ENCODE measurements at places on chromosomes 12 and 14.

GRCh38 chr12:130768120-130768519 lies 52.0 kb upstream of the RIMBP2 start:
- DNase-seq = no peak

DNA sequence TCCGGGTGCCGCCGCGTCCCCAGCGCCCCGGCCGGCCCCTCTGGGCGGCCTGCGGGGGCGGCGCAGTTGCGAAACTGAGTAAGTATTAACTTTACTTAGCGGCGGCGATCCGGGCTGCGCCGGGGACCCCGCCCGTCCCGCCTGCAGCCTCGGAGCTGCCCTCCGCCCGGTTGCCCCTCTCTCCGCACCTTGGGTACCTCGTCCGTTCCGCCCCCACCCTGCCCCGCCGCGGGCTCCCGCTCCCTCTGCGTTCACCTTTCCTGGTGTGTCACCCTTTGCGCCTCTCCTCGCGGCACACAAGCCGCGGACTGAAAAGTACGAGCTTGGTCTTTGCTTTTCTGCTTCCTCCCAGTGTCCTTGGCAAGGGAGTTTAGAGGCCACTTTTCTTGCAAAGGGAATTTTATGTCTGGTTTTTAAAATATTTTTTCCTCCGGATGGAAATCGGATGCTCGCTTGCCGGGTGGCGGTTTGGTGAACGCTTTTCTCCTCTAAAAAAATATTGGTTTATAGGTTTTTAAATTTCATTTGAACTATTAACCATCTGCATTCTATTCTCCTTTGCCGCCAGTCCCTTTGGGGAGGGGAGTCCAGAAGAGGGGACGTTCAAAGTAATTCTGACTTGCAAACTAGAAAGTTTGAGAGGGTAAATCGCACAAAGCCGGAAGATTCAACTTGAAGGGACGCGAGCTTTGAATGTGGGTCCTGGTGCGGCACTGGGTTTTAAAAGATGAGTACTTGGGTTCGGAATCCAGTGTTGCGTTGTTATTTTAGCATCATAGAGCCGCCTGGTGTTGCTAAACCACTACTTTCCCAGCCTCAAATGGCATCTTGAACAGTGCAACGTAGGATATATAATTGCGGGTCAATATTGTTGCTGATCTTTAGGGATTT lies 834 bp downstream of the RASSF8 start:
- peak; percentile 54 for DNase-seq

DNA sequence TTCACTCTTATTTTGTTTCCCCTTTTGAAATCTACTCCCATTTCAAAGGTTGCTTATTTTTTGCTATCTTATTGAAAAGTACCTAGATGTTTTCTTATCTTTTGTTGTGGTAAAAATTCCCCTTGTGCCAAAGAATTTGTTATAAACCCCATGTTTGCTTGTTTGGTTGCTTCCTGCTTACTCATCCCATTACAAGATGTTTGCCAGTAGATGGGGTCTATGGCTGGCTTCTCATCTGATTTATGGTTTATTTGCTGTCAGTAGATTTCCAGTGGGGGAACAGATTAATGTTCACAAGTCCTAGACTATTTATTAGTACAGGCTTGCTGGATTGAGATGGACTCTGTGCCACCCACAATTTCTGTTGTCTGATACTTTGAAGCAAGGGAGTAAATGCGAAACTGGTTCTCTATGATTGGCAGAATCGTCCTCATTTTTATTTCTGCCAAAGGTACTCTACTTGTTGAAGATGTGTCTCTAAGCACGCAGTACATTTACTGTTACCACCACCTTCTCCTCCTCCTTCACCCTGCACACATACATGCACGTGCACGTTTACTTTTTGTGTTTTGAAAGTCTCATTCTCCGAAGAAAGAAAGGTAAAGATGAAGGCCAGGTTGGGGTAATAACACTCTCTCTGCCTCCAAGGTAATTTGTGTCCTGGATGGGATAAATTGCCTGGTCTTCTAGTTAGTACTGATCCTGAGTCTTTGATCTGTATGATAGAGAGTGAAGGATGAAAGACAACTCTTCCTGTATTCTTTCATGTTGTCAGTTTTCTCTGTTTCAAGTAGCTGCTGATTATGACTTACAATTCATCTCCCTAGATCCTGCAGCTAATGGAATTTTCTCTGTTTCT lies 117.2 kb upstream of the ATP2B1 start:
- peak; percentile 82 for DNase-seq

DNA sequence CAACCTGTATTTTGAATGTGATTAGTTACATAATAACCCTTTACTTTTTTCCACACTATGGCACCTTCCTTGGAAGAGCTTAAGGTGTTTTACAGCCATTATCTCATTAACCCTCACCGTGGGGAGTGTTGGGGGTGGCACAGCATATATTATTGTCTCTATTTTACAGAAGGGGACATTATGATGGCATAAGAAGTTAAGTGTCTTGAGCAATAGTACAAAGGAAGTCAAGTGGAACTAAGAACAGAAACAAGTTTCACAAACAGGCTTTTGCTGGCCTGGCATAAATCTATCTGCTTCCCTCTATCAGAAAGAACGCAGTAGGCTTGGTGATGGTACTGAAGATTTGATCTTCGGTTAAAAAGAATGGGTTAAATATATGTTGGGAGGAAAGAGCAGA lies 169.7 kb upstream of the OTX2 start:
- no peak for DNase-seq
